Liver (tissue), 10 donors: ENCODE measurements at places on chromosomes 5 and 9. TPM values are rescaled to one million over a fixed set of nuclear protein-coding genes. Genes with fewer than 3 reads are reported as not detected.

FBXL7 gene
- 1.3 TPM for polyA plus RNA-seq

ZBED3 gene
- polyA plus RNA-seq = 5.2 TPM

GFPT2 gene
- 0.71 TPM for polyA plus RNA-seq

DNA sequence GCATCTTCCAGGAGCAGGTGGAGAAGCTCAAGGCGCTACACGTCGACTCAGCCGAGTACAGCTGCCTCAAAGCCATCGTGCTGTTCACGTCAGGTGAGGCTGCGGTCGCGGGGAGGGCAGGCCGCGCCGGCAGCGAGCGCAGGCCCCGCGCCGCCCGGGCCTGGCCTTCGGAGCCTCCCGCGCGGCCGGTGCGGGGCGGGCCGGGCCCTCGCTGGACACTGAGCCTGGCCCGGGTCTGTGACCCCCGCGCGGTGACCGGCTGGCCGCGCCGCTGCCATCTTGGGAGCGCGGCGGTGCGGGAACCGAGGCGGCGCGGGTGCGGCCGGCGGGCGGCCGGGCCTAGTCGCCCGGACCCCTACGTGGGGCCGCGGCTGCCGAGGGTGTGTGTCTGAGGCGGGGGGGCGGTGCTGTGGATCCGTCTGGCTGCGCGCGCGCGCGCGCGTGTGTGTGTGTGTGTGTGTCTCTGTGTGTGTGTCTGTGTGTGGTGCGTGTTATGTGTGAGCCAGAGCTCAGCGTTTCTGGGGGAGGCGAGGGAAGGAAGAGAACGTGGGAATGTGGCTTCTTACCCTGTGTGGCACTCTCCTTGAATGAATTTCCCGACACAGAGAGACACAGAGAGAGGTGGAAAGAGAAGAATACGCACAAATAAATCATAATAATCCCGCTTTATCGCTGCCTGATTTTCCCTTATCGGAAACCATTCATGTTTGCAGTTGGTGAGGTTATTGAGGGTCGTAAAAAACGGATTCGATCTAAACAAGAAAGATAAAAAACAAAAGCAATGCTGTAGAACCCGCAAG, 5.5 kb downstream of the NR2F1 start:
- DNase-seq = peak; percentile 29

GRCh38 chr5:178237431-178238312, 5.1 kb upstream of the PHYKPL start:
- no peak for DNase-seq

DNA sequence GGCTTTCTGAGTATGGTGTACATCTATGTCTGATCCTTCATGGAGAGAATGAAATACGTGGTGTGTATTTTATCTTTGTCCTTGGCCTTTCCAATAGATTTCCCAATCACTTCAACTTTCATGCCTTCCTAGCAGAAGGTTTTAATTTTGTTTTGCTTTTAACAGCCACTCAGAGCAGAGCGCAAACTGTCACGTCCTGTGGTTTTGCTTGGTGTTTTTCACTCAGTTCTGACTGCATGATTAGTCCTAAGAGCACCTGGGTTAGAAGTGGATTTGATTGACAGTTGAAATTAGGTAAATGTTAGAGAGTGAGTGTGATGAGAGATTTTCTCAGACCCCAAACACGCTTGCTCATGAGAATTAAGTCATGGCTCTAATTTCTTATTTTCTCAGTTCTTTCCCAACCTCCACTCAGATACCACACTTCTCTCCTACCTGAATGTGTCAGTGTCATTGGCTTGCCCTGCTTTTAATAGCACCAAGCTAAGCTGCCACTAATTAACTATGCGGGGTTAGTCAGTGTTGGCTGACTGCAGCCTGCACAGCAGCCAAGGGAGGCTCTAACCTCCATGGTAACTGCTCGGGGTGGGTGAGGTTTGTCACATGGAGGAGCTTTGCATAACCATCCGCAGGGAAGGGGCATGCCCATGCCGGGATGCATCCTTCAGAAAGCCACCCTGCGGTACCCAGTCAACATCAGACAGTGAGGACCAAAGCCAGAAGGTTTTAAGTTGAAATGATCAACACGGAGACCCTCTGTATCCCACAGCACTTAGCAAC, 173.4 kb downstream of the NR3C1 start:
- no peak for DNase-seq
